Small intestine (tissue), 16 donors: ENCODE measurements at places on chromosomes 2 and 18. TPM values are rescaled to one million over a fixed set of nuclear protein-coding genes. Genes with fewer than 3 reads are reported as not detected.

GRCh38 chr2:238947243-238947760 is 99.4 kb downstream of the TWIST2 start:
- H3K4me3 ChIP-seq, result no peak overlapping the region
- no peak for DNase-seq
- H3K27me3 ChIP-seq, result no peaks in the 10 kb centered on the region

DNA sequence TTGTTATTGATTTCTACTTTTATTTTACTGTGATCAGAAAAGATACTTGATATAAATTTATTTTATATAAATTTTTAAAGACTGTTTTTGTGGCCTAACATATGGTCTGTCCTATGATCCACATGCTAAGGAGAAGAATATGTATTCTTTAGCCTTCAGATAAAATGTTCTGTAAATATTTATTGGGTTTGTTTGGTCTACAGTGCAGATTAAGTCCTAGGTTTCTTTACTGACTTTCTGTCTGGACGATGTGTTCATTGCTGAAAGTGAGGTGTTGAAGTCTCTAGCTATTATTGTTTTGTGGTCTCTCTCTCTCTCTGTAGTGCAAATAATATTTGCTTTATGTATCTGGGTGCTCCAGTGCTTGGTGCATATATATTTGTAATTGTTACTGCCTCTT is 30.1 kb downstream of the OXER1 start:
- no peak overlapping the region for H3K4me3 ChIP-seq
- H3K36me3 ChIP-seq, result peaks cover 6% of the 10 kb centered on the region
- no peaks in the 10 kb centered on the region for H3K27me3 ChIP-seq
- DNase-seq, result no peak
- no peaks in the 10 kb centered on the region for H3K4me1 ChIP-seq
- H3K27ac ChIP-seq, result no peak overlapping the region

DNA sequence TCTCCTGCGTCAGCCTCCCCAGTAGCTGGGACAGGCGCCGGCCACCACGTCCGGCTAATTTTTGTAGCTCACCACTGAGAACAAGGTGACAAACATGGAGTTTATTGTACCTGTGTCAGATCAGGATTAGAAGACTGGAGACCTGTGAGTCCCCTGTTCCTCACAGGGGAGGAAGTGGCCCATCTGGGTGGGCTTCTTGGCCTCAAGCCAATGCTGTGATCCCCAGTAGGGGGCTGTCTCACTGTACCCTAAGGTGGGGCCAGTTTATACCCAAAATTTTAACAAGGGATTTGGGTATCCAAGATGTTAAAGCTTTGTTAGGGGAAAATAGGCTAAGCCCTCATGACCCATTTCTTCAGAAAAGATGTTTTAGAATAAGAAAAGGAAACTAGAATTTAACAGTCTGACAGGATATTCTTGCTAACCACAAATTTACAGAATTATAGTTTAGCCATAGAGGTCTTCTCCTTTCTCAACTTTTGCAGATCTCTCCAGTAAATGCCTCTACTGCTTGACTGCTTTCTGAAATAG is 16.3 kb downstream of the PCBP1 start:
- H3K36me3 ChIP-seq, result no peaks in the 10 kb centered on the region
- no peaks in the 10 kb centered on the region for H3K27me3 ChIP-seq
- peaks cover 3% of the 10 kb centered on the region for H3K4me1 ChIP-seq
- DNase-seq, result no peak
- H3K27ac ChIP-seq, result peak overlapping the region; percentile 76
- no peak overlapping the region for H3K4me3 ChIP-seq

- peaks cover 35% of the 10 kb centered on the region for H3K36me3 ChIP-seq
- DNase-seq, result peak; percentile 50
- H3K27ac ChIP-seq, result peak overlapping the region; percentile 58
- H3K4me3 ChIP-seq, result no peak overlapping the region
- no peaks in the 10 kb centered on the region for H3K4me1 ChIP-seq
Observed at GRCh38 chr2:3585261-3586109, 9.4 kb upstream of the COLEC11 start.

- no peaks in the 10 kb centered on the region for H3K36me3 ChIP-seq
- DNase-seq, result no peak
- no peak overlapping the region for H3K4me3 ChIP-seq
- H3K4me1 ChIP-seq, result no peaks in the 10 kb centered on the region
- peaks cover 5% of the 10 kb centered on the region for H3K27me3 ChIP-seq
Observed at GRCh38 chr18:74587441-74587840, 10.2 kb upstream of the ZNF407 start.

GRCh38 chr2:38438883-38439612 is 62.0 kb upstream of the ATL2 start:
- no peaks in the 10 kb centered on the region for H3K27me3 ChIP-seq
- no peak overlapping the region for H3K27ac ChIP-seq
- no peaks in the 10 kb centered on the region for H3K36me3 ChIP-seq
- DNase-seq, result no peak
- no peak overlapping the region for H3K4me3 ChIP-seq

DNA sequence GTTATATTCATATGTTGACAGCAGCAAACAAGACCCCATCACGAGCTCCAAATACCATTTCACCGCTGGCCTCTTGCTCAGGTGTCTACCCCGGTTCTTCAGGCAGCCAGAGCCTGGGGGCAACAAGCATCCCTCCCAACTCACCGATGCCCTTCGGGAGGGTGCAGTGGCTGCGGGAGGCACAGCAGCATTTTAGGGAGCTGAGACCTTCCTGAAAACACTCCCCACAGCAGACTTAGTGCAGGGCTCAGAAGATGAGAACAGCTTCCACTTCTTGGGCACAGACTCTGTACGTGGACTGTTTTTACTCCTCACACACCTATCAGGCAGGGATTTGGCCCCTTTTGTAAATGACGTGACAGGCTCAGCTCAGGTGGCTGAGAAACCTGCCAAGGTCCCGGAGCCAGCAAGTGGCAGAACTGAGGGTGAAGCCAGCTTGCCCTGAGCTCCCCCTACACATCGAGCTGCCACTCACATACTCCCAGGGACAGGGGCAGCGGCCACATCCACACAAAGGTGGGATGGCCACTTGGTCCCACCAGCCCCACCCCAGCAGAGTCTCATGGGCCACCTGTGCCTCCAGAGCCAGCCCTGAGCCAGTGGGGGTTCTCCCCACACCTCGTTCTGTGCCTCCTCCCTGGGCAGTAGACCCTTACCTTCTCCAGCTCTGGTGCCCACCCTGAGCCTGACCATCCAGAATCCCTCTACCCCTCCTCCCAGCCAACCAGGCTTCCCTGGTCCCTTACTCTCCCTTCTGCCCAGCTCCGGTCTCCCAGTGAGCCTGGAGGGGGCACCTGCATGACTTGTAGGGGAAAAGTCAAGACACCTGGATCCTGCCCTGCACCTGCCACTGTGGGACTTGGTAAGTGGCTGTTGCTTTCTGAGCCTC is 28.5 kb downstream of the CYP27C1 start:
- H3K27me3 ChIP-seq, result no peaks in the 10 kb centered on the region
- no peaks in the 10 kb centered on the region for H3K4me1 ChIP-seq
- no peak overlapping the region for H3K4me3 ChIP-seq
- H3K36me3 ChIP-seq, result no peaks in the 10 kb centered on the region

DNA sequence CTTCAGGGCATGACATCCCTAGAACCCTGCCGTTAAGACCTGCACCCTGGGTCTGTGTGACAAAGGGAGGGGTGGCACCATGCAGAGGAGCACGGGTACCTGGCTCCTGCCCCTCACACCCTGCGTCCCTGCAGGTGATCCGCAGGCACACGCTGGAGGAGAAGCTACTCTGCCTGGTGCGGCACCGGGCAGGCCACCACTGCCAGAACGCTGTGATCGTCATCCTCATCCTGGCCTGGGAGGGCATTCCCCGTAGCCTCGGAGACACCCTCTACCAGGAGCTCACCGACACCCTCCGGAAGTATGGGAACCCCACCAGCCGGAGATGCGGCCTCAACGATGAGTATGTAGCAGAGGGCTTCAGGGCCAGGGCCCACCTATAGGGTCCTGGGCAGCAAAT is 60.0 kb downstream of the BOLA3 start:
- no peak for DNase-seq
- H3K27ac ChIP-seq, result no peak overlapping the region
- peaks cover 81% of the 10 kb centered on the region for H3K36me3 ChIP-seq
- no peak overlapping the region for H3K4me3 ChIP-seq
- no peaks in the 10 kb centered on the region for H3K27me3 ChIP-seq

GRCh38 chr2:160918906-160919503 is 241.2 kb upstream of the TANK start:
- no peak overlapping the region for H3K4me3 ChIP-seq
- peaks cover under 1% of the 10 kb centered on the region for H3K27me3 ChIP-seq
- DNase-seq, result peak; percentile 25
- H3K27ac ChIP-seq, result peak overlapping the region; percentile 38
- H3K4me1 ChIP-seq, result no peaks in the 10 kb centered on the region

- no peak overlapping the region for H3K27ac ChIP-seq
- no peaks in the 10 kb centered on the region for H3K36me3 ChIP-seq
- no peak for DNase-seq
- H3K4me3 ChIP-seq, result no peak overlapping the region
- no peaks in the 10 kb centered on the region for H3K27me3 ChIP-seq
Observed at GRCh38 chr2:74702001-74702715, 48.1 kb downstream of the SEMA4F start.

DNA sequence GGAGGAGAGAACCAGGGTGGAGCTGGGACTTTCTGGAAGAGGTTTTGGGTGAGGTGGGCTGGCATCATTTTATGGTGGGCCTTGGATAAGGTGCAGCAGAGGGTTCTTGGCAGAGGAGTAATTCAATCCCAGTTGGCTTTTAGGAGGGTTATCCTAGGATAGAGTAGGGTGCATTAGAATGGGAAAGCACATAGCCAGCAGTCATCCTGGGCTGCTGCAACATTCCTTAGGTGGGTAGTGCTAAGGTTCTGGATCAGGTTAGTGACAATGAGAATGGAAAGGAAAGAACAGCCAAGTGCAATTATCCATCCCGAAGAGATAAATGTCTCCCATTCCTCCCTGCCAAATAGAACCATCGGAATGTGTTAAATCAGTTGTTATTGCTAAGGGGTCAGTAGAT is 157.3 kb upstream of the SPRED2 start:
- no peaks in the 10 kb centered on the region for H3K36me3 ChIP-seq
- no peaks in the 10 kb centered on the region for H3K27me3 ChIP-seq
- no peaks in the 10 kb centered on the region for H3K4me1 ChIP-seq
- DNase-seq, result no peak
- no peak overlapping the region for H3K4me3 ChIP-seq

- peak; percentile 3 for DNase-seq
- H3K27me3 ChIP-seq, result peaks cover 3% of the 10 kb centered on the region
- no peak overlapping the region for H3K4me3 ChIP-seq
- H3K27ac ChIP-seq, result no peak overlapping the region
- H3K4me1 ChIP-seq, result no peaks in the 10 kb centered on the region
Observed at GRCh38 chr2:3692375-3692774, 11.0 kb upstream of the DCDC2C start.

GRCh38 chr2:125652280-125652679 is 1003.7 kb upstream of the GYPC start:
- H3K4me1 ChIP-seq, result no peaks in the 10 kb centered on the region
- no peak overlapping the region for H3K27ac ChIP-seq
- DNase-seq, result no peak
- no peaks in the 10 kb centered on the region for H3K36me3 ChIP-seq
- no peak overlapping the region for H3K4me3 ChIP-seq
- H3K27me3 ChIP-seq, result no peaks in the 10 kb centered on the region

DNA sequence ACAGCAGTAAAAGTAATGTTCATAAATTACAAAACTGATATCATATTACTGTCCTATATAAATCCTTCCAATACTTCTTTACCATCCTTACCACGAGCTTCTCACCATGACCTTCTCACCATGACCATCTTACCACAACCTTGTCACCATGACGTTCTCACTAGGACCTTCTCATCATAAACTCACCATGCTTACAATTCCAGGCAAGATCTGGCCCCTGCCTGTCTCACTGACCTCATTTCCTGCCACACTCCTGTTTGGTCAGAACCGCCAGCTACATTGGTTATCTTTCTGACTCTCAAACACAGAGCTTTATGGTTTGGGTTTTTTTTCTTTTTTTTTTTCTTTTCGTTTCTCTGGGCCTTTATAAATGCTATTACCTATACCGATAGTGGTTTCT is 827.6 kb downstream of the RNF144A start:
- peak; percentile 64 for DNase-seq
- H3K27ac ChIP-seq, result no peak overlapping the region
- no peaks in the 10 kb centered on the region for H3K27me3 ChIP-seq
- no peaks in the 10 kb centered on the region for H3K36me3 ChIP-seq

Gene DUSP19
- 3.0 TPM for polyA plus RNA-seq

Gene RNF152
- 5.4 TPM for polyA plus RNA-seq

Gene COL5A2
- polyA plus RNA-seq, result 14.2 TPM

Gene SFXN5
- polyA plus RNA-seq, result 11.1 TPM

Gene NETO1
- polyA plus RNA-seq, result 0.04 TPM

Gene AOX1
- polyA plus RNA-seq, result 1.9 TPM

Gene RESP18
- polyA plus RNA-seq, result not detected

Gene CIB4
- polyA plus RNA-seq, result not detected

Gene ANO7
- polyA plus RNA-seq, result 4.6 TPM

Gene GCG
- polyA plus RNA-seq, result 4.1 TPM

Gene FHOD3
- polyA plus RNA-seq, result 0.22 TPM
